ENCODE measurements at places on chromosomes 5 and 9.

GRCh38 chr5:62585751-62586150 lies 7.1 kb downstream of the LRRC70 start:
- no peak for DNase-seq

- no peak for DNase-seq
Measured at GRCh38 chr9:35938474-35939356, 19.2 kb downstream of the OR2S2 start.

DNA sequence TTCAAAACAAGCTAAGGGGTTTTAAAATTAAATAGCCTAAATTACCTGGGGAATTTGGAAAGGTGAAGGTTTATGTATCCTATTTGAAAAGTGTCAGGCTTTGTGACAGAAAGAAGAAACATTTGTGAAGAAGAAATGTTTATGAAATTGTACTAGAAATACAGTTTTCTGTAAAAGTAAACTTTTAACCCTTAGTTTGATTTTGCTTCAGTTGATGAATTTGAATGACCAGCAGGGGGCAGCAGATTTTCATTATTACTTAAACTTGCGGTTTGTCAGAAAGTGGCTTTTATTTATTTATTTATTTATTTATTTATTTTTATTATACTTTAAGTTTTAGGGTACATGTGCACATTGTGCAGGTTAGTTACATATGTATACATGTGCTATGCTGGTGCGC lies 58.1 kb downstream of the NNT start:
- no peak for DNase-seq

DNA sequence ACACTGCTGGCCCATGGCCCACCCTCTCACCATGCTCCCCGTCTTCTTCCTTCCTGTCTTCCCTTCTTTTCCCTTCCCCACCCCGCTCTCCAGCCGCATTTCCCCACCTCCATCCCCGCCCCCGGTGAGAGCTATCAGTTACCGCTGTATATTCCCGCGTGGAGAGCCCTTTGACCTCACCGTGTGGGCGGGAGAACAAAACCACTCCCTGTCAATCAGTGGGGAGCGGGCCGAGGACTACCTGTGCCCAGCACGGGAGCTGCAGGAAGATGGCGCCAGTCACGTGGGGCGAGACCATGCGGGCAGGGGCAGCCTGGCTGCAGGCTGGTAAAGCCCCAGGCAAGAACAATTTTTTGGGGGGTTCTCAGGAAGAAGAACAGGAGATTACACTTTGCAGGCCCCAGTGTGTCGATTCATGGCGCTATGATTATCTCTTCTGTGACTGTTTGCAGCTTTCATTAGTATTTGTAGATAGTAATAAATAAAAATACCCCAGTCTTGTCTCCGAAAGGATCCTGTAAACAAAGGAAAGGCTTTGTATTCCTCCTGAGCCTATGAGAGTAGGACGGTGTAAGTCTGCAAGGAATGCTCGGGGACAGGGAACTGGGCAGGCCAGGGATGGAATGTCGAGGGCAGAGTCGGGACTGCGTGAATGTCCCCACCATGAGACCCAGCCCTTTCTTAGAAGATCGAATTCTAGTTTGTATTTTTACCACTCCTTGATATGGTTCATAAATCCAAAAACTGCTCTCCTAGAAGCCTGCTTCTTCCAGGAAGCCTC lies 14.8 kb upstream of the DMRT1 start:
- DNase-seq, result no peak

DNA sequence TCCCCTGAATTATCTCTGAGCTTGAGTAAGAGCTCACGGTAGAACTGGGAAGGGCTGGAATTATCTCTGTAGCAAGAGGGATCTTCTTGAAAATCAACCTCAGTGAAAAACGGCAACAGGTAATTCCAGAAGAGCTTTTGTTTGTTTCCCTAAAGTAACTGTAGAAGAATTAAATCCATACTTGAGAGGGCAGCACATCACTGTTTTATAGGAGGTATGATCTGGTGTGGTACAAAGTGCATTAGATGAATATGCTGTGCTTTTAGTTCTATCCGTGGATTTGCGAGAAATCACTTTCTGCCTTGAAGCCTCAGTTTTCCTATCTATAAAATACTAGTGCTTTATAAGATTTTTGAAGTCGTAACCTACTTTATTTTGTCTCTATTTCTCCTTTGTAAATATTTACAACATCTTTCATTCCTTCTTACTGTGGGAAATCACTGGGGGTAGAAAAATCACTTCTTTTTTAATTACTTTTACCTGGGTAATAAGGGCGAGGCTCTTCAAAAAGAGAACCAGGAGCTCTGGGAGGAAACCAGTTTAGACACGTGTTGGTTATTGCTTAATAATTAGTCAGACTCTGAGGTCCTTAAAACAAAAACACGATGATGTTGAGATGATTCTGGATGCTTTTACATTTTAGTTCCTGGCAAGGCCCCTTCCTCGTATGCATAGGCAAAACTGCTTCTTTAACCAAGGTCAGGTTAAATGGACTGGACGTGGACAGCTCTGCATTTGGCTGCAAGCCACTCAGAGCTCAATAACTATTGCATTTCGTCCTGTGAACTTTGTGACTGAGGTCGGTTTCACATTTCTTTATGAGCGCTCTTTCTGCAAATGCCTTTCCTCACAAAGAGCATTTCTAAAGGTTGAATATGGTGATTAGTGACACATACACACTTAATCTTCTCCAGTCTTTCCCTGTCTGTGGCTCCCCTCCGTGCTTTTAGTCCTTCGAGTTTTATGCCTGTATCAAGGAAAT lies 376.1 kb downstream of the BRINP1 start:
- no peak for DNase-seq

- no peak for DNase-seq
Measured at GRCh38 chr5:104977529-104977928, 1414.9 kb upstream of the NUDT12 start.

DNA sequence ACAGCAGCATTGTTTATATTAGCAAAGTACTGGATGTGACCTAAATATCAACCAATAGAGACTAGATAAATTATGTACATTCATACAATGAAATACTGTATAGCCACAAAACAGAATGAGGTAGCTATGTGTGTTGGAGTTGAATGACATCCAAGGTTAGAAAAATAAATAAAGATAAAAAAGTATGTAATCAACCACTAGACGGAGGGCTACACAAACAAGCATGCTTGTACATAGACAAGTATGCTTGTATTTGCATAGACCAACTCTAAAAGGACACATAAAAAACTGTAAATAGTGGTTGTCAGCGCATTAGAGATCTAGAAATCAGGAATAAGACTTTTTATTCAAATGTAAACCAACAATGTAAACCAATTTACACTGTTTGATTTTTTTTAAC lies 3.0 kb downstream of the FEM1C start:
- no peak for DNase-seq

DNA sequence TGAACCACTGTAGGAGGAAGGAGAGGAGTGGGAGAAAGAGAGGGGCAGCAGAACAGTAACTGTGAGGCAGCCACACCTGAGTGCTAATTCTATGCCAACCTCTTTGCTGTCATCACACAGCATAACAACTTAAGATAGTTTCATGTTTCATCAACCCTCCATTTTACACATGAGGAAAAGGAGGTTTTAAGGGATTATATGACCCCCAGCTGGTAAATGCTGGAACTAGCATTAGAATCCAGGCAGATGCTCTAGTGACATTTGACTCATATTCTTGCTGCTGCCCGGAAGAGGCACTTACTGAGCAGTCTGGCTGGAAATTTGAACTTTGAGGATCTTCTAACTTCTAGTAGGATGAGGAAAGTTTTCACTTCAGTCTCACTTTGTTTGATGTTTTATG lies 24.1 kb upstream of the VLDLR start:
- DNase-seq, result no peak

- DNase-seq, result no peak
Measured at GRCh38 chr9:110016340-110016739, 191.6 kb downstream of the C9orf152 start.

DNA sequence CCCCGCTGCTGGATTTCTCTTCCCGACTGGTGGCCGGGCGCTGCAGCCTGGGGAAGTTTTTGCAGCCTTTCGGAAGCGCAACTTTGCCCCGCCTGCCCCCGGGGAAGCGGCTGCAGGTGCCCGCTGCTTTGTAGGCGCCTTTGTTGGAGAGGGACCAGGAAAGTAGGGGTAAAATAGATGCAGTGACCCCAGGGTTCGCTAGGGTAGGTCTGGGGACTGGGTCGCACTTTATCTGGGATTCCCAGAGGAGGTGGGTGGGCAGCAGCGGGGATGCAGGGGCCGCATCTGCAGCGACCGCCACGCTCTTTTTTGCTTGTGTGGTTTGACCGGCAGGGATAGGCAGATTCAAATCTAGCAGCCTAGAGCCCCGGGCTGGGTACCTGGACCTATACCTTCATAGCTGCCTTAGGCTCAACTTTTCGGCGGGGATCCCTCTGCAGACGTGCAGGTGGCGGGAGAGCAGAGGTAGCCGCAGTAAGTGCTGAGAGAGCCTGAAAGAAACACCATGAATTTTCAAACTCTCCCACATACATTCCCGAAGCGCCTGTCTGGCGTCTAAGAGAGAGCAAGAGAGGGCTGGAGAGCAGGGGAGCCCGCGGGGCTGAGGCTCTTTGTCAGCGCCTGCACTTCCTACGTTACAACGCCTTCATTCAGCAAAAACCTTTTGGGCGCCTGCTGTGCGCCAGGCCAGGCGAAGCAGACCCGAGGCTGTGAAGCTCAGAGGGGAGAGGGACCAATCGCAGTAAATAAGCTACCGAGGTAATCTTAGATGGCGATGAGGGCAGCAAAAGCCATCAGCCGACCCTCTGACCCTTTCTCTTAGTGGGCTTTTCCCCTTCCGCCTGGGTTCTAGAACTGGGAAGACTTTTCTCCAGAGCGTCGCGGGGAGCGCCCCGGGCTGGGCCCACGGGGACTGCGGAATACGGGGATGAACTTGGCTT lies 642 bp downstream of the SV2C start:
- no peak for DNase-seq

GRCh38 chr9:87890837-87891236 lies 8.2 kb downstream of the SPATA31E1 start:
- DNase-seq, result no peak

DNA sequence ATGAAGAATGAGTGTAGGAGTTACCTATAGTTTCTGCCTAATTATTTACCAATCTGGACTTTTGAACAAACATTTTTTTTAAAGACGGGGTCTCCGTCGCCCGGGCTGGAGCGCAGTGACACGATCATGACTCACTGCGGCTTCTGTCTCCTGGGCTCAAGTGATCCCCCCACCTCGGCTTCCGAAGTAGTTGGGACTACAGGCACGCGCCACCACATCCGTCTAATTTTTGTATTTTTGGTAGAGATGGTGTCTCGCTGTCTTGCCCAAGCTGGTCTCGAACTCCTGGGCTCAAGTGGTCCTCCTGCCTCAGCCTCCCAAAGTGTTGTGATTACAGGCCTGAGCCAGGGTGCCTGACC lies 1.5 kb downstream of the CTNNA1 start:
- DNase-seq, result no peak

DNA sequence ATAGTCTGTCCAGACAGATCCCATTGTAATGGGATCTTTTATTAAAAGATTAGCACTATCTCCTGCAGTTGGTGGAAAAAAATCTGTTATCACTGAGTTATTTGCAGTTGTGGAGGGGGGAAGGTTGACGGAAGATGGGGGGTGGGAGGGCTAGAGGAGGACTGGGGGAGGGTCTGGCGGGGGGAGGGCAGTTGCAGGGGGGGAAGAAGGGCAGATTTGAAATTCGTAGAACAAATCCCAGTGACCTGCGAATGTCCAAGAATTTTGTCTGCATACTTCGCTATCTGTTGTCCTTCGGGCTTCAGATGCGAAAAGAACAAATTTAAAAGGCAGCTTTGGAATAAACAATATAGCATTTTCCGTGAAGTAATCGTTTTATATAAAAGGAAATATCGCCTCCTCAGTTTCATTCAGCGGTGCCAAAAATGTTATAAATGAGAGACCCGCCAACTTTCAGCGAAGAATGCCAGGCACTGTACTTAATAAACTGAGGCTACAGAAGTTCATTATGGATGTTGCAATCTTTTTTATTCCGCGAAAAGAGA lies 1.3 kb upstream of the FST start:
- no peak for DNase-seq

- DNase-seq, result no peak
Measured at GRCh38 chr9:130939405-130940026, 469 bp upstream of the FIBCD1 start.

DNA sequence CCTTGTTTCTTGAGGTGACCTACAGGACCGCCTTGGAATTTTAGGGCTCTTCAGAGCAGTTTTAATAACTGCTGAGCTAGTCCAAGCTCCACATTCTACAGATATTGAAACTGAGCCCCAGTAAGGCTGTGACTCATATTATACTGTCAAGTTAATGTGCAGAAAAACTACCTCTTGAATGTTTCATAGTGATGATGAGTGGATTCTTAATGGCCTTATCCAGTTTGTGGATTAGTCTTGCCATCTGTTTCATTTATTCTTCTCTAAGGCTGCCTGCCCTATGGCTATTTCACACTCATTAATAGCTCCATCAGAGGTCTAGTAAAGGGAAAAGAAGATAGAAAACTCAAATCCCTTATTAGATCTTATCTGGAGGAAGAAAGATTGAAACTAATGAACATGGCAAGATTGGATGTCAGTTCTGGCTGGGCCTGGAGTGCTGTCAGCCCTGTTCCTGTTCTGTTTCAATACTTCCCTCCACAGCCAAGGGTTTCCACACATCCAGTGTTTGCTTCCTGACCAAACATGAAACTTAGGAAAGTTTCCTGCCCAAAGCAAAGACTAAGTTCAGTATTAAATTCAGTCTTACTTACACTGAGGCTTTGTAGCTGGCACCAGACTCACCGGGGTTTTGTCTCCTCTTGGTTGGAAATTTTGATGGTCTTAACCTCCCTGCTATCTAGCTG lies 215.6 kb upstream of the DMAC1 start:
- no peak for DNase-seq

- DNase-seq, result no peak
Measured at GRCh38 chr5:113378081-113378480, 56.7 kb downstream of the TSSK1B start.

DNA sequence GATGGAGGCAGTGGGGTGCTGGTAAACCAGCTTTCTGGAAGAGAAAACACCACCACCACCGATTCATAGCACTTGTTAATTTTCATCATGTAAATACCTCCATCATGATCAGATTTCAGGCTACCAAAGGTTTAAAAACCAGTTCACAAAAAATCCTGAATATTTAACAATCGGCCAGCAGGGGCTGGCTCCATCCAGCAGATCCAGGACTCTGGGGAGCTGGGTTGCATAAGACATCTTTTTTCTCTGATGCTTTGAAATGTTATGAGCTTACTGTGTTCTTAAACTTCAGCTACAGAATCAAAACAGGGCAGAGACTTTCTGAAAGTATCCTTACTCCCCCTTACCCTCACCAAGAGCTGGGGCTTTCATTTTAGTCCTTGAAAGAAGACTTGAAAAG lies 14.6 kb upstream of the RNF183 start:
- DNase-seq, result no peak

- DNase-seq, result peak; percentile 94
Measured at GRCh38 chr5:139560752-139561654, at the start of gene UBE2D2. Gene UBE2D2, plus strand, starts transcription at chr5:139561339. Its CDS starts 453 bp downstream, at chr5:139561792.

DNA sequence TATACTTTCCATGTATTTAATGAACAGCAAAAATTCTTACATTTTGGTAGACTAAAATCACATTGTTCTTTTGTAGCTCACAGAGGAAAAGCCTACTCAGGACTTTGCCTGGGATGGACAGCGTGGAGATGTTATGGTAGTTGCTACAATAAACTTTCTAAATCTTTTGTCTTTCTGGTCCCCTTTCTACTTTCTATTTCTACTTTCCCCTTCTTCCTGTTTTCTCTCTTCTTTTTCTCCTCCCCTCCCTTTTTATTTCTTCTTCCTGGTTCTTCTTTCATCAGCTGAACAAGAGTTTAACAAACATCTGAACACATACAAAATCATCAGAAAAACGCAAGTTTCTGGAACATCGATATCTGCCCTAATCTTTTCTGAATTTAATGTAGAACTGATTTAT lies 15.6 kb upstream of the GDNF start:
- DNase-seq, result no peak

GRCh38 chr5:8825139-8825757 lies 720.6 kb downstream of the SEMA5A start:
- no peak for DNase-seq

Measured in stimulated activated CD8-positive, alpha-beta memory T cell treated with anti-CD3 and anti-CD28 coated beads, Interleukin-7, amount 100 ng/mL, for 1 hour (primary cell).